ENCODE measurements at places on chromosomes 5 and 9. TPM values are rescaled to one million over a fixed set of nuclear protein-coding genes. Genes with fewer than 3 reads are reported as not detected.

The SLC25A2 gene
- polyA plus RNA-seq: 0.16 TPM

DNA sequence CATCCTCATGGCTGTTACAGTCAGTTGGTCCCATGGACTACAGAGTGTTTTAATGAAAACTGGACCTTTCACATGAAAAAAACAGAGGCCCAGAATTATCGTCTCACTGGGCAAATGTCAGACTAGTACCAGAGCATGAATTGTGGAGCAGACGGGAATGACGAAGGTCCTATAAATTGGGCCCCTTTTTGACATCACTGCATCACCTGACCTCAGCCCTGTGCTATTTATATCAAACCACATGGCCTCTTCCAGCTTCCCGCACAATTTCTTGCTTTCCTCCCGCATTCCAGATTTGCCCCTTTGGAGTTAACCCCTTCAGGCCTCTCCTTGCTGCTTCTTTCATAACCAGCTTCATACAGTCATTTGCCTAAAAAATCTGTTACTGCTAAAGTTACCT lies 301.7 kb downstream of the ATPSCKMT start:
- H3K36me3 ChIP-seq: no peaks in the 10 kb centered on the region
- no peaks in the 10 kb centered on the region for H3K27me3 ChIP-seq
- DNase-seq: no peak
- no peak overlapping the region for H3K4me3 ChIP-seq
- no peaks in the 10 kb centered on the region for H3K4me1 ChIP-seq
- H3K27ac ChIP-seq: no peak overlapping the region

- no peak overlapping the region for H3K4me3 ChIP-seq
- no peak for DNase-seq
- H3K27ac ChIP-seq: no peak overlapping the region
- H3K36me3 ChIP-seq: no peaks in the 10 kb centered on the region
Measured at GRCh38 chr5:84191281-84191680, 193.4 kb downstream of the EDIL3 start.

DNA sequence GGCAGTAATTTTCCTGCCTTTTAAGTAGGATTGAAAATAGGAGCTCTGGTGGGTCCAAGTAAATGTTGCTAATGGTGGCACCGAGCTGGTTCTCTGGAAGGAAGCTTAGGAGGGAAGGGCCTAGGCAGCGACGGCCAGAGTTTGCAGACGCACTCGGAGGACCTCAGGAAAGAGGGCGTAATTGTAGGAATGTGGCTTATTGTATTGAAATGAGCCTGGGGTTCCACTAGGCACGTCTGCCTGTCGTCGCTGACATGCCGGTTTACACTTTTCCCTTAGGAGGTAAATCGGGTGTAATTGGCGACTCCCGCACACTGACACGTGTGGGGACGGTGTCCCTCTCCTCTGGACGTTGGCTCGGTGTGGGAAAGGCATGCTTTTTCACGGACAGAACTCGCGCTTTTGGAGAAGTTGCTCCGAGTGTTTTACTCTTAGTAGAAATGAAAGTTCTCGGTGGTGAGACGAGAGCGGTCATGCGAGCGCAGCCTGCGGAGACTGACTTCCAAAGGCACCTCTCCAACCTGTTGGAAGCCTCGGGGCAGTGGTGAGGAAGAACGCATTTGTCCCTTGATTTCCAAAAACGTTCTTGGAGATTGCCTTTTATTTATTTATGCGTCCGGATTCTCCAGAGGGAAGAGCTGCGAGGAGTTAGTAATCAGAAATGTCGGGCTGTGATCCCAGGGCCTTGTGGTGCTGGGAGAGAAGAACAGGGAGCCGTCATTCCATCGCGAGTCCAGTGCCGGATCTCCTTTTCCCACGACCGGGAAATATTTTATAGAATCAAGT lies 1.3 kb downstream of the NR4A3 start:
- H3K27me3 ChIP-seq: peaks cover 84% of the 10 kb centered on the region
- H3K4me3 ChIP-seq: peak overlapping the region; percentile 80
- DNase-seq: no peak
- H3K27ac ChIP-seq: no peak overlapping the region
- H3K4me1 ChIP-seq: peaks cover 69% of the 10 kb centered on the region

- H3K4me3 ChIP-seq: peak overlapping the region; percentile 100
- peaks cover 31% of the 10 kb centered on the region for H3K4me1 ChIP-seq
- peaks cover 4% of the 10 kb centered on the region for H3K36me3 ChIP-seq
- DNase-seq: peak; percentile 62
Measured at GRCh38 chr9:5629312-5630080, 589 bp downstream of the RIC1 start.

The RPL37 gene
- 3,080 TPM for polyA plus RNA-seq

GRCh38 chr5:174514983-174515394 lies 209.4 kb upstream of the MSX2 start:
- no peaks in the 10 kb centered on the region for H3K27me3 ChIP-seq
- H3K36me3 ChIP-seq: no peaks in the 10 kb centered on the region
- no peaks in the 10 kb centered on the region for H3K4me1 ChIP-seq

DNA sequence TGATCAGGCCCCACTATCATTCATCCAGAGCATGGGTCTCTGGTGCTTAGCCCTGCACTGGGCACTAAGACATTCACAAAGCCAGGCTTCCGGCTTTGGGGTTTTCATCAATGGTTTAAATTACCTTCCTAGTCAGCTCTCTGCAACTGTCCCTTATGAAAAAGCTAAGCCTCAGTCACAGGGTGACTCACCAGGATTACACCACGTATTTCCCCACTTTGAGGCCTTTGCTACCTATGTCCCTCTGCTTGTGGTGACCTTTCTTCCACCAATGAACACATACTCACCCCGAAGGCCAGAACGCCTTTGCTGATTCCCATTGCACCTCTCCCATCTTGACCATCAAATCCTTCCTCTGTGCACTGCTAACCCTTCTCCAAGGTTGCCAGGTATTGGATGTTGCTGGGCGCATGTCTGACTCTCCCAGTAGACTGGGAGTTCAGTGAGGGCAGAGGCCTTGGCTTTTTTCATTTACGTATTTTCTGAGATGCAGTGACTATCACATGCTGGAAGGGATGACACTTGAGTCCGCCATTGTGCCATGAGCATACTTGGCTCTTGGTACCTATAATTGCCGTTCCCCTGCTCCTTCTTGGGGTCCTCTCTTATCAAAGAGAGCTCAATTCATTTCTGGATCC lies 58.7 kb upstream of the TNFSF8 start:
- H3K27ac ChIP-seq: no peak overlapping the region
- H3K36me3 ChIP-seq: no peaks in the 10 kb centered on the region
- DNase-seq: no peak
- peaks cover 10% of the 10 kb centered on the region for H3K4me1 ChIP-seq
- H3K4me3 ChIP-seq: no peak overlapping the region

GRCh38 chr9:124574534-124575375 lies 67.6 kb upstream of the NR5A1 start:
- H3K4me3 ChIP-seq: no peak overlapping the region
- H3K4me1 ChIP-seq: no peaks in the 10 kb centered on the region
- DNase-seq: no peak

GRCh38 chr5:179346875-179347274 lies 1.6 kb upstream of the ADAMTS2 start:
- no peaks in the 10 kb centered on the region for H3K36me3 ChIP-seq
- no peak for DNase-seq
- no peak overlapping the region for H3K4me3 ChIP-seq
- H3K27ac ChIP-seq: no peak overlapping the region
- no peaks in the 10 kb centered on the region for H3K4me1 ChIP-seq

- no peak for DNase-seq
- no peaks in the 10 kb centered on the region for H3K4me1 ChIP-seq
- H3K27ac ChIP-seq: no peak overlapping the region
- no peaks in the 10 kb centered on the region for H3K36me3 ChIP-seq
- H3K27me3 ChIP-seq: no peaks in the 10 kb centered on the region
- no peak overlapping the region for H3K4me3 ChIP-seq
Measured at GRCh38 chr5:173850659-173851058, 37.5 kb upstream of the CPEB4 start.

- no peak overlapping the region for H3K27ac ChIP-seq
- no peaks in the 10 kb centered on the region for H3K4me1 ChIP-seq
Measured at GRCh38 chr5:18605186-18605585, 970.9 kb downstream of the TAF11L14 start.

The SLIT3 gene
- 9.2 TPM for polyA plus RNA-seq

The CA9 gene
- polyA plus RNA-seq: 0.50 TPM

DNA sequence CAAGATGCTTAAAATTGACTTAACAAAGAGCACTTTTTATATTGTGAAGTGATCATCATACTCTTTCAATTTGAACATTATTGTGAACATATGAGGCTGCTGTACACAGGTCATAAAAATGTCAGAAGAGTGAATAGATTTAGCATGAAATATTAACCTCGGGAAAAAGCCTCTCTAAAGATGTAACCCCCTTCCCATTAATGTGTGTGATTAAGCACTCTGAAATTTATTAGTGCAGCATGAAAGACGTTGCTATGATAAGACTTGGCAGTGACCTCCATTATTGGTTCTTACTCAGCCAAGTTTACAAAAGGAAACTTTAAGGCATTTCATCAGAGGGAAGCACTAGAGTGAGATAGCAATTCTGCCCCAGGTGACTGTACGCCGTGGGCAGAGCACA lies 326.5 kb downstream of the NTRK2 start:
- H3K27ac ChIP-seq: no peak overlapping the region
- DNase-seq: no peak

GRCh38 chr5:149712439-149713147 lies 17.5 kb upstream of the PPARGC1B start:
- H3K27me3 ChIP-seq: no peaks in the 10 kb centered on the region
- H3K4me3 ChIP-seq: no peak overlapping the region
- H3K36me3 ChIP-seq: no peaks in the 10 kb centered on the region
- H3K27ac ChIP-seq: no peak overlapping the region

- H3K4me3 ChIP-seq: no peak overlapping the region
- no peaks in the 10 kb centered on the region for H3K4me1 ChIP-seq
- DNase-seq: no peak
- H3K27ac ChIP-seq: no peak overlapping the region
- H3K36me3 ChIP-seq: peaks cover 68% of the 10 kb centered on the region
Measured at GRCh38 chr9:93650448-93650847, 74.1 kb downstream of the PHF2 start.

- no peak overlapping the region for H3K4me3 ChIP-seq
- no peaks in the 10 kb centered on the region for H3K4me1 ChIP-seq
- DNase-seq: no peak
- no peaks in the 10 kb centered on the region for H3K27me3 ChIP-seq
- H3K27ac ChIP-seq: no peak overlapping the region
- H3K36me3 ChIP-seq: no peaks in the 10 kb centered on the region
Measured at GRCh38 chr9:90167914-90168313, 474.7 kb downstream of the DIRAS2 start.

DNA sequence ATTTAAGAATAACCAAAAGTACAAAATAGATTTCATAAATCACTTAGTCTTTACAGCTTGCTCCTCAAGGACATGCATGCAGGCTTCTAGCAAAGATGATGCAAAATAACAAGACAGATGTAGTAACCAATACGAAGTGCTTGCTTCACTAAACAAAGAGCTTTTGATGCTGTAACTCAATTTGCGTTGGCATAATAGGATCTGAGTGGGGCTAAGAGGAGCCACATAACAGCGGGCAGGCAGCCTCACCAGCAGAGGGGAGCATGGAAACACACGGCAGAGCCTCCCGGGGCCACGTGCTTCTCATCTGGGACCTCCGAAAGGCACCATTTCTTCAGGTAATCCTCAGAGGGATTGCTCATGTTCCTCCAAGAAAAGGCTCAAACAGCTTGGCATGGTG lies 139.7 kb downstream of the C5orf15 start:
- H3K36me3 ChIP-seq: no peaks in the 10 kb centered on the region
- DNase-seq: no peak
- no peak overlapping the region for H3K4me3 ChIP-seq

DNA sequence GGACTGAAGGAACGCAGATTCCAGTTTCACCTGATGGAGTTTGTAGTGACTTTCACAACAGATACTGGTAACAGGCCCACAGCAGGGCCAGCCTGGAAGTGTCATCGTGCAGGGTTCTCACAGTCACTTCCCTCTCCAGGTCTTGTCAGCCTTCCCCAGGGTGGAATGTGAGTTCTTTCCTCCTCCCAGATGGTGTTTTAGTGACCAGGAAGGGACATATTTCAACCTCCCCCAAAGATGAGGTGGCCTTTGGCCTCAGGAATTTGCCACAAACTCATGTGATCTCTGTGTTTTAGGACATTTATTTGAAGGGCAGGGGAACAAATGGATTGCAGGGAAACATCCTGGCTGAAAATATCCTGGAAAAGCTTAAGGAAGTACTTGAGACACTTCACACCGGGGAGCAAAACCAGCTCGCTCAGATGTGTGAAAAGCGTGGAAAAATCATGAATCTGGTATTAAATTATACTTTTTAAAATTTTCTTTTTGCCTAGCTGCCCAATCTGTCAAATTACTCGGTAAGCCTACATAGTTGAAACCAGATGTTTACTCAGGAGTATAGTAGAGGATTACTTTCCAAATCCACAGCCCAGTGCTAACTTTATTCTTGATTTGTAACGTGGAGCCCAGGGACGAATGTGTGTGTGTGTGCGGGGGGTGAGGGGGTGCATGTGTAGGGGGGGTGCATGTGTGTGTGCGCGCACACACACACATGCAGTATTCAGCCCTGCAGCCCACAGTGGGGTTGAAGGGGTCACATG lies 66.8 kb downstream of the PTPDC1 start:
- no peaks in the 10 kb centered on the region for H3K4me1 ChIP-seq
- DNase-seq: no peak
- H3K4me3 ChIP-seq: no peak overlapping the region
- no peaks in the 10 kb centered on the region for H3K36me3 ChIP-seq

DNA sequence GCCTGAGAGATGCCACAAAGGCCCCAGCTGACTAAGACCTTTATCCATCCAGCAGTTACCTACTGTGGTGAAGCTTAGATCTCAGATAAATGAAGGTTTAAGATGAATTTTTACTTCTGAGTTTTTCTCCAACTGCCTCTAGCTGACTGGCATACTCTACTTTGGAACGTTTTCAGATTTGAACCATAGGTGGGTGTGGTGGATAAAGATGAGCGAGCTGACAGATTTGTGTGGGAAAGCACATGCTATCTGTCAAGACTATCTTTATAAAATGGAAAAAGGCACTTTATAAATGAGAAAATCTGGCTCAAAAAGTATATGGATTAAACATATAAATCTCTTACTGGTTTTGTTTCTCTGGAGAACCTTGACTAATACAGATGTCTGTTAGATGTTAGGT lies 160.8 kb downstream of the MCTP1 start:
- H3K36me3 ChIP-seq: no peaks in the 10 kb centered on the region
- H3K27ac ChIP-seq: no peak overlapping the region
- H3K27me3 ChIP-seq: no peaks in the 10 kb centered on the region
- DNase-seq: no peak

DNA sequence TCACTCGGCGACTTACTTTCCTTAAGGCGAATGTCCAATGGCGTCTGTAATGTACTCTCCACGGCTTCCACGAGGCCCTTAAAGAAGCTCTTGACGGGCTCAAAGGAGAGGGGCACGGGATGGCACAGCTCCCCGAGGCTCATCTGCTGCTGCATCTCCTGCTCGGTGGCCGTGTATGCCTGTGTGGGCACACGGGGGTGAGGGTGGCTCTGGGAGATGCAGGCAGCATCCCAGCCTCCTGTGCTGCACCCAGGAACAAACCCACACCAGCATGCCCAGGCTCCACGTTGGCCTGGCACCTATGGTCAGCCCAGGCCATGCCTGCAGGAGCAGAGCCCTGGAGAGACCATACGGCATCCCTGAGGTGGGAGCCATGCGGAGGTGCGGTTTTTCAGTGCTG lies 24.2 kb downstream of the TRIM14 start:
- peaks cover 34% of the 10 kb centered on the region for H3K36me3 ChIP-seq
- DNase-seq: no peak
- H3K27me3 ChIP-seq: no peaks in the 10 kb centered on the region
- H3K4me3 ChIP-seq: no peak overlapping the region
- H3K4me1 ChIP-seq: peaks cover 59% of the 10 kb centered on the region
- H3K27ac ChIP-seq: peak overlapping the region; percentile 3
